ENCODE measurements at places on chromosomes 2 and 18. TPM values are rescaled to one million over a fixed set of nuclear protein-coding genes. Genes with fewer than 3 reads are reported as not detected.

DNA sequence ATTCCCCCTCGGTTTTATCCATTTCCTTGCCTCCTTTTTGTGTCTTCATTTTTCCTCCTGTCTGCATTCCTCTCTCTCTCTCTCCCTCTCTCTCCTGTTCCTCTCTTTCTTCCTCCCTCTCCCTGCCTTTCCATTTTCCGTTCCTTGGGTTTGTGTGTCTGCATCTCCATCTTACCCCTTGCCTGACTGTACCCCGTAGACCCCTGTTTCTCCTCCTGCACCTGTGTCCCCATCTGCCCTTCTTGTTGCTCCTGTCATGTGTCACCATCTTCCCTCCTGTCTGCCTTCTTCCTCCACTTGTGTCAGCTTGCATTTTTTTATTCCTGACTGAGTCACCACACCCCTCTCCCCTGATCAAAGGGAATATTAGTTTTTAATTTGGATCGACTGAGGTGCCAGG lies 1.8 kb downstream of the CDK5R2 start:
- DNase-seq, result no peak

DNA sequence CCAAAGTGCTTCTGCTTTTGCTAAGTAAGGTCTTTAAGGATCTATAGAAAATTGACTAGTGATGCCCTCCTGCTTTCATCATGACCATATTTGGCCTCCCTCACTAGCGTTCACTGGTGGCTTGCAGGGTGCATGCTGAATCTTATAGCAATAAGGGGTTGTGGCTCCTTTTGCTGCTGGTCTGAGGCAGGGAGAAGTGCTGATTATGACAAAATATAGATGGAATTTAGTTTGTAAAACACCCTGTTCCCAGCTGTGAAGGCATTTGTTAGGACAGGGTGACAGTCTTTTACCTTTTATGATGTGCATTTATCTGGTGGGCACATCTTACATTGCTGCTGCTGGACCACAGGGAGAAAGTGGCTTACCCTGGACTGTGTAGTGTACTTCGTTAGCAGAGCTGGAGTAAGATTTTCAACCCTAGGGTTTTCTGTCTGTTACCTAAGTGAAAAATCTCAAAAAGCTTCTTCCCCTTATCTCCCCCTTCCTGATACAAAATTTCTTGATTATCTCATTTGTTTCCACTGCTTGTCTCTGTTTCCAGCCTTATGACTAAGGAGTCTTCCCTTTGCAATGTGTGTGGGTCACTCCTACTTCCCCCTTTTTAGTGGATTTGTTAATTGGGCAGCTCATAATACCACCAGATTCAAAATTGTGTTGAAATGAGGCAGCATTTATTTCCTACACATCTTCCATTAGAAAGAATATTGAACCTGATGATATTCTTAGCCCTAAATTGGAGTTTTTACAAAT lies 21.2 kb upstream of the RPL37A start:
- no peak for DNase-seq

- no peak for DNase-seq
These were observed 3.3 kb downstream of the PDCD1 start for GRCh38 chr2:241855245-241855887.

DNA sequence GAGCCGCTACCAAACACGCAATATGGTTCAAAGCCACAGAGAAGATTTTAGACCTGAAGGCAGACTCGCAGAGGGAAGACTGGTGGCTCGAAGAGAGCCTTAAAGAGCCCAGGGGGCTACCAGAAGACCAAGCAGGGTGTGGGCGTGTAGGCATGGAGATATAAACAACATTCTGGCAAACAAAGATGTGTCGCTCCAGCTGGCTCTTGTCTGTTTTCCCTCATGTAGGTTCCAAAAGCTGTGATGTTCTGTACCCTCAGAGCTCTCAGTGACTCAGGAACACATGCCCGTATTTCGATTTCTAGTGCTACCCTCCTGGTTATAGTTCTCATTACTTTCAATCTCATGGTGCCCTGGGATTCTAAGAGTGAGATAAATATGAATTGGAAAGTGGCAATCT lies 44.5 kb downstream of the DOCK10 start:
- DNase-seq, result no peak

GRCh38 chr2:42030829-42031228 lies 17.0 kb upstream of the PKDCC start:
- DNase-seq, result no peak

GRCh38 chr2:114156366-114157056 lies 266.6 kb downstream of the ACTR3 start:
- no peak for DNase-seq

DNA sequence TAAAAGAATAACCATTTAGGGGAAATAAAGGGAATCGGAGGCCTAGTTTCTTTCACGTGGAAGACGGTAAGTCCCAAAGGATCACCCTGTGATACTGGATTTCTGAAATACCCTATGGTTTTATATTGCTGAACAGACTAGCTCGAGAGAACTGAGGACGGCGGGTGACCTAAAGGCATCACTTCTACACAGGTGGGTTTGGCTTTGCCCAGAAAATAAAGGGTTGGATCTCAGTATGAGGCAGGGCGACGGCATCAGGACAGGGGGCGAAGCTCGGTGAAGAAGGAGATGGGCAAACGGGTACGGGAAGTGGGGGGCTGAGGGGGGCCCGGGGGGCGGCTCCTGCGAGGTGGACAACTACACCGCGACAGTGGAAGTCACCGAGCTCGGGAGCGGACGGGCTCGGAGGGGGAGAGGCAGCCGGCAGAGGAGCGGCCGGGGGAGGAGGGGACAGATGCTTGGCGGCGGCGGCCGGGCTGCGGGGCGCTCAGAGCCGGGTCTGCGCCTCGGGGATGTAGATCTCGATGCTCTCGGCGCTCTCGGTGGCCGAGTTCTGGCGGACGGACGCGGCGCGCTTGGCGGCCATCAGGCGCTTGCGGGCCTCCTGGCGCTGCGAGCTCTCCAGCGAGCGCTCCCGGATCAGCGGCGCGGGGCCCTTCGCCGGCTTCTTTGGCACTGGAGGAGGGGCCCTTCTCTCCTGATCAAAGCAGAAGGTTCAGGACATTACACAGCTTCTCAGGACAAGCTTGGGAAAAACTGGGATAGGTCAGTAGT lies 48.9 kb downstream of the TGIF1 start:
- no peak for DNase-seq

- peak; percentile 57 for DNase-seq
These were observed 2.7 kb downstream of the BCL2 start for GRCh38 chr18:63316612-63317555.

GRCh38 chr2:156803243-156803642 lies 367.1 kb downstream of the GPD2 start:
- DNase-seq, result no peak

DNA sequence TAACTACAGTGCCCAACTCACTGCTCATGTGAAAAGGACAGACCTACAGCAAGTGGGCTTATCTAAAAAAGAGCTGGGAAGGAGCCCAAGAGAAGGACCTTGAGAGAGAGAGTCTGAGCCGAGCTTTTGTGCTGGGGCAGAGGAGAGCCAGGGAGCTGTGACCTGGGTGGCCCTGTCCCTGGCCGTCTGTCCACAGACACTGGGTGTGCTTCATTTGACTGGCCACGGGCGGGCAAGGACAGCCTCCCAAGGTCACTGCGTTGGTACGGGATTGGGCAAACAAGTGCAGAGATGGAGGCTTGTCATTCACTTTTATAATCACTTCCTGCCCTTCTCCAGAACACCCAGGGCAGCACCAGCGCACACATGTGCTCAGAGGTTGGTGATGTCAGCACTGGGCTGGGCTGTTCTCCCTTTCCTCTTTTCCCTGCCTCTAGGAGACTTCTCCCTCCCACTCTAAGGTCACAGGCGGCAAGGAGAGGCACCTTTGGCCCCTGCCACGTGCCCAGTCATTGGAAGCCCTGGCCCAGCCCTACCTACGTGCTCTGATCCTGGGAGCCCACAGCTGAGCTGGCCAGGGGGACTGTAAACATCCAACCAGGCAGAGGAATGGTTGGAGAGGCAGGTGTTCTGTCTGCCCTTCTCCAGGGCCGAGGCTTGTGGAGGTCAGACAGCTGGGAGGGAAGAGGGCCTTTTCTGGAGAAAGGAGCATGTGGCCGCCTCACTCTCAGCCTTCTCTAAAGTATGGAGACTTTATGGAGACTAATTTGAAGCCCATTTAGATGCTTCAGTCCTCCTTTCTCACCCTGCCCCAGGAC lies 6.4 kb upstream of the PSD4 start:
- DNase-seq, result no peak

DNA sequence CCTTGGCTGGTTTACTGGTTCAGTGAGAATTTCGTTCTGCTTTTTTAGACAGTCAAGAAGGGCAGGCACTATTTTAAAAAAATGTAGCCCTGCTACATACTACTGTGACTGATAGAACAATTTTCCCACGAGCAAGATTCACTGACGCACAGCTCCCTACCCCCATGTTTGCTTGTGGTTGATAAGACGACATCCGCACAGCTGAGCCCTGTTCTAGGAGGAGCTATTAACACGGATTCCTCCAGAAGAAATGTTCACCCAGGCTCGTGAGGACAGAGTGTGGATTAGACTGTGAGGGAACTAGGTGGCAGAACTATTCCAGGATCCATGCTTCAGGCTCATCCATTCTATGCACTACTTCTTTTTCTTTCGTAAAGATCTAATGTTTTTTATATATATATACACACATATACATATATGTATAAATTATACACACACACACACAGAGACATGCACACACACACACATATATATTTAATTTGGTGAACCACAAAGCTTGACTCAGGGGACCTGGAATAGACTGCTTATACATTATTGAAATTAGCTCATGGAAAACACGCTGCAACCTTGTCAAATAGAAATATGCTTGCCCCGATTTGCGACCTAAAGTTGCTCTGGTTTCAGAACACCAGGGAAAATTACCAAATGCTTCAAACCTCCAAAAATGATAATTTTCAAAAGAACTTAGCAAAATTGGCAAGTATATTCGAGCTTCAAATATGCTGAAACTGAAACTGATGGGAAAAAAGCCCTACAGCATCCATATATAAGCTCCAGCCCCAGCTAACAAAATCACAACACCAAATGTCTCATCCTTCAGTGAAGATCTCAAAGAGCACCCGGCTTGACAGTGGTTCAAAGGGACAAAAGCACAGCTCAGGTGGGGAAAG lies 370.4 kb downstream of the SOCS6 start:
- no peak for DNase-seq

DNA sequence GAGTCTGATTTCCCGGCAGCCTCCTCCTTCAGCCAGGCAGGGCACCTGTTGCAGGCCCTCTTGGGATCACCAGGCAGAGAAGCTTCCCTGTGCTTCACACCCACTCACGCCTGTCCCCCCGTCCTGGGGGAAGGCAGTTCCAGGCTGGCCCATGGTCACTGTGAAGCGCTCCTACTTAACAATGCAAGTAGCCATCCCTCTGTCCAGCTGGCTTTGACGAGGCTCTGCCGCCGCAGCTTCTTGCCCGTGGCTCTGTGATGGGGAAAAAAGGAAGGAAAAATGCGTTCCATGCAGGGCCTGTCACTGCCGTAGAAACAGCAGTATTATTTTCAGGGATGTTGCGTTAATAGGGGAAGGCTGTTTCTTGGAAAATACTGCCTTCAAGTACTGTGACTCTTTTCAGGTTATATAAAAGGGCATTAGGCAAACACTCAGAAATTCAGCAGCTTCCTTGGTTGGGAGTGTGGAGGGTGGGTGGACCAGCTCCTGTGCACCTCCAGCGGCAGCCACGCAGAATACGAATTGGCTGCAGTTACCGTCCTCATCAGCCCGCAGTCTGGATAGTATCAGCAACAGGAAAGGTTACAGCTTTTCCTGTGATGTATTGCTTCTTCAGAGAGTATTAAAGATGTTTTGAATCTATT lies 232.3 kb downstream of the KLHL29 start:
- no peak for DNase-seq

DNA sequence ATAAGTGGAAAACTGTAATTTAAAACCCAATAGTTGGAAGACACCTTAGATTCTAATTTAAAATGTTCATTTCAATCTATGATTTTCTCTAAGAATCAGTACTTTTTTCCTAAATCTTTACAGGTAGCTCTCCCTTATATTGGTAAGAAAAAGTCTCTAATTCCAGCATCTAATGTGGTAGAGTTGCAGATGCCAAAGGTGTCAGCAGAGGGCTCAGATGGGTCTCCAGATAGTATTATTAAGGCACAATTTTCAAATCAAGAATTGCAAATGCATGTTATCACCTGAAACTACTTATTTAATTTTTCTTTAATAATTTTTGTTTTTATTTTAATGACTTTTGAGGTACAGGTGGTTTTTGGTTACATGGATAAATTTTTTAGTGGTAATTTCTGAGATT lies 25.5 kb upstream of the ITGA4 start:
- no peak for DNase-seq

The ST8SIA3 gene
- not detected for total RNA-seq

The PARD3B gene
- 3.9 TPM for total RNA-seq

The CNDP1 gene
- not detected for total RNA-seq

The GRHL1 gene
- total RNA-seq, result 9.3 TPM

The GULP1 gene
- total RNA-seq, result 23.1 TPM

The GPAT2 gene
- total RNA-seq, result not detected

The KCNE4 gene
- total RNA-seq, result not detected

The ACMSD gene
- not detected for total RNA-seq

All from PC-3 (cell line).